Uterine smooth muscle cell (primary cell): ENCODE measurements at places on chromosomes 11 and 22. TPM values are rescaled to one million over a fixed set of nuclear protein-coding genes. Genes with fewer than 3 reads are reported as not detected.

PVALB gene
- total RNA-seq, result not detected in 2 replicates

OR6T1 gene
- total RNA-seq, result not detected in 2 replicates

GPR83 gene
- total RNA-seq, result under 0.01 TPM in 1 of 2 replicates, not detected in the other

PLAAT2 gene
- 0.12 TPM in 1 of 2 replicates, not detected in the other for total RNA-seq

FOSL1 gene
- total RNA-seq, result 21.4 and 63.9 TPM in 2 replicates

GRAP2 gene
- total RNA-seq, result not detected in 2 replicates
